ENCODE measurements at places on chromosomes 12 and 14.

- DNase-seq: no peak
Observed at GRCh38 chr14:32564596-32564995, 235.5 kb downstream of the AKAP6 start.

- DNase-seq: peak; percentile 85
Observed at GRCh38 chr12:13222076-13222475, 25.6 kb downstream of the EMP1 start.

GRCh38 chr12:106072751-106073150, 66.0 kb downstream of the NUAK1 start:
- peak; percentile 70 for DNase-seq

- DNase-seq: no peak
Observed at GRCh38 chr14:41606282-41606531, 469 bp upstream of the LRFN5 start.

DNA sequence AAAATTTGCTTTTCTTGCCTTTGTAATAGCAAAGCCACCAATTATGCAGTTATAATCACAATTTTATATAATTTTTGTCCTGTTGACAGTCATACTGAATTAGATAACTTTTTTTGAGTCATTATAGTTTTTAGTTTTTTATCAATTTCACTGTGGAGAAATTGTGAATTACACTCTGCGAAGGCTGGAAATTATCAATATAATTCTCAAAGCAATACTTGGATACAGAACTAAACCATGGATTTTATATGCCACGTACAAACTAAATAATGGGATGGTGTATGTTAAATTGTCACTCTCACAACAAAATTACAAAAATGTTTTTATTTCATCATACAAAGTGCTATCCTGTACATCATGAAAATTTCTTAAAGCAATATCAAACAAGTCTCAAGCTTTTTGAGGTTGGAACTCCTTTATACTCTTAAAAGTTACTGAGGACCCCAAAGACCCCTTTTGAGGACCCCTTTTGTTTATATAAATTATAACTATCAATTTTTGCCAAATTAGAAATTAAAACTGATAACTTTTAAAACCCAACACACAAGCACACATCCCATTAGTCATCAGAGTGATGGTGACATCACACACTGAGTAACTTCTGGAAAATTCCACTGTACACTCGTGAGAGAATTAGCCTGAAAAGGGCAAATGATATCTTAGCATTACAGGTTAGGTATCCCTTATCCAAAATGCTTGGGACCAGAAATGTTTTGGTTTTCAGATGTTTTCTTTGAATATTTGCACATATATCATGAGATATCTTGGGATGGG, 19.8 kb upstream of the AQP2 start:
- no peak for DNase-seq

DNA sequence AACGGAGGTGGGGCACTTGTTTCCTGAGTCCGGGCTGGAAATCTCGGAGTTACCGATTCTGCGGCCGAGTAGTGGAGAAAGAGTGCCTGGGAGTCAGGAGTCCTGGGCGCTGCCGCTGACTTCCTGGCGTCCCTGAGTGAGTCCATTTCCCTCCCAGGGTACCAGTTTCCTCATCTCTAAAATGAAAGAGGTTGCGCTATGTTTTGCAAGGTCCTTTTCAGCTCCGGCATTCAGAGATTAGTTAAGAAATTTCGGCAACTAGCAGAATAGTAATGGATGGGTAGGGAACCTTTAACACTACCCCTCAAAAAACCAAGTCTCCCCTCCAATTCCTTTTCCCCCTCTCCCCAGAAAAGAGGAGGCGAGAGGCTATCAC, 724 bp downstream of the BLOC1S1 start:
- DNase-seq: no peak

DNA sequence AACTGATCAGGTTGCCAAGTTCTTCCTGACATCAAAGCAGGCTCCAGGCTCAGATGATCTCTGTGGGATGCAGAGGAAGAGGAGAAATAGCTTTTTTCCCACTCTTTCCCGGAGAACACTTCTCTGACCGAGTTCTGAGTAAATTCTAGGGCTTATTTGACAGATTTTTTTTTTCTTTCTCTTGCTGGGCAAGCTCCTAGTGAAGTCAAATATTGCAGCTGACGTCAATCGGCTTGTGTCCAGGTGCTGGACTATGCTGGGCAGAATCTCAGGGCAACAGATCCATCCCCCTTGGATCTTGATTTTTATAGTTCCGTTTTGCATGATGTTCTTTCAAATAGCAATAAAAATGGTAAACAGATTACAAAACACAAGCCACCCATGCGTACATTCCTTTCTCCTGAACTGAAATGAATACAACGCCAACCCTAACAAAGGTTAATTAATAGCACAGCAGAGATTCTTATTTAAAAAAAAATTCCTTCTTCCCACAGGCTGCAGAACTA, 182.2 kb downstream of the NOVA1 start:
- peak; percentile 91 for DNase-seq

DNA sequence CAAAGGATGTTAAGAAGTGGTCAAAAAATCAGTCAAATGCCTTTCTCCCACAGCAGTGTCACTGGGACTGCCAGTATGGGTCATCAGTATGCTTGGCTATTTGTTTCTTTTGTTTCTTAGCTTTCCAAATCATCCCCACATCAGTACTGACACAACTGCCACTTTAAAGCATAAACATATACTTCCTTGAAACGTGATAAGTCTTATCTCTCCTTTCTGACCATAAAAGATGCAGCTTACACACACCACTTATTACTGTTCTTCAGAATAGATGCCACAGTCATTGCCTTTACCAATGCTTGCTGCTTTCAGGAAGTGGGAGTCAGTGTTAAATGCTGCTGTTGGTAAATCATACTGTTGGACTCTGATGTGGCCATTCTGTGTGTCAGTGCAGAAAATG, 18.6 kb upstream of the GARIN2 start:
- DNase-seq: no peak

DNA sequence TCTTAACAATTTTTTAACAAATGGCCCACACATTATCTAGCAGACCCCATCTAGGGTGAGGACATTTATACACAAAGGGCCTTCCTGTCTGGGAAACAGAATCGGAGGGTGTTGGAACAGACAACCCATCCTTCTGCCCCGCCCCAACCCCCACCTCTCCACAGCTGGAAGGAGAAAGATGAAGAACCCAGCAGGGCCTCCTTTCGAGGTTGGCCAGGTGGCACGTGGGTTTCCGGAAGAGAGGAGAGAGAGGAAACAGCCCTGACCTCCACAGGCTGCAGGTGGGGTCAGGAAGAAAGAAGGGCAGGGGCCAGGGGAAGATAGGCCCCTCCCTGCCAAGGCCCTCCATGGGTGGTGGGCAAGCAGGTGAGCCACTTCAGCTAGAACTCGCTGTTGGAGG, 57.2 kb downstream of the LRRC74A start:
- DNase-seq: no peak

GRCh38 chr12:12230275-12230674, 36.6 kb downstream of the LRP6 start:
- no peak for DNase-seq

GRCh38 chr12:67091204-67091603, 178.0 kb upstream of the CAND1 start:
- no peak for DNase-seq

DNA sequence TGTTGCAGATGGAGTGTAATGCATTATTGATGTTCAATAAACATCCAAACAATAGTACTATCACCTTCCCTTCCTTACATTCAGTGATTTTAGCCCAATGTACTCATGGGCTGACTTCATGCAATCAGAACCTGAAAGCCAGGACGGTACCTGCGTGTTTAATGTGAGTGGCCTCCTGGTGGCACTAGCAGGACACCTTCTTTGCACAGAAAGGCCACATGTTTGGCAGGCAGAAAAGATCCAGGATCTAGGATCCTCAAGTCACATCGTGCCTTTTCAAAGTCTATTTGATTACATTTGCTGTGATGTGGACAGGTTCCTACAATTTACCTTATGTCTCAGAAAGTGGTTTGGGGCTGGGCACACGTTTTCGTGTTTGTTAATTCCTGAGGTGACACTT, 82.9 kb downstream of the NEDD1 start:
- no peak for DNase-seq

DNA sequence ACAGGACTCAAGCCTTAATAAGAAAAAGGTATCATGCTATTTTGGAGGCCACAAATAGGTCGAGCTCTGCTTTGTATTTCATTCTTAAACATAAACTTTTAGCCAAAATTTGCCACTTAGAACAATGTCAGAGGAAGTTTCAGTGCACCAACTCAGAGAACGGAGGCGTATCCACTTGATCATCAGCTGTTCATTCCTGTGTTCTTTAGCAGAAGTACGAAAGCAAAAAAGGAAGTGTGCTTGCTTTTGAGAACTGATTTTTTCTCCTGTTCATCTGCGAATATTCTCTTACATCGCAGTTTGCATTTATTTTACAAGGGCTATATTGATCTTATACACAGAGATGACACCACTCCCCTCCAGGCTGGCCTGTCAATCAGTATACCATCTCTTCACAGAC, 188.6 kb upstream of the SOX5 start:
- no peak for DNase-seq

GRCh38 chr12:65875640-65876071, 51.4 kb downstream of the HMGA2 start:
- DNase-seq: no peak

DNA sequence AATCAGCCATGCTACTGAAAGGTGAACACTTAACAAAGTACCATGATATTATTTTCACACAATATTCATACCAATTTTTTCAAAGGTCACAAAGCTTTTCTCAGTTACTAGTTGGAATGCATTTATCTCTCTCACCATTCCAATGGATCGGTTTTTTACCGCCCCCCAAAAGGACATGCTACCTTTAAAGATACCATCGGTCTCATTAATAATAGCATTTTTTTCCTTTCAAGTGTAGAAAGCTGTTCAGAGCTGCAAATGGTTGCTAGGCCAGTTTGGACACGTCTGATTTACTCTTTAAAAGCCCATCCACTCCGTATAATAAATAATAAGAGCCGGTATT, 34.9 kb upstream of the STON2 start:
- no peak for DNase-seq

DNA sequence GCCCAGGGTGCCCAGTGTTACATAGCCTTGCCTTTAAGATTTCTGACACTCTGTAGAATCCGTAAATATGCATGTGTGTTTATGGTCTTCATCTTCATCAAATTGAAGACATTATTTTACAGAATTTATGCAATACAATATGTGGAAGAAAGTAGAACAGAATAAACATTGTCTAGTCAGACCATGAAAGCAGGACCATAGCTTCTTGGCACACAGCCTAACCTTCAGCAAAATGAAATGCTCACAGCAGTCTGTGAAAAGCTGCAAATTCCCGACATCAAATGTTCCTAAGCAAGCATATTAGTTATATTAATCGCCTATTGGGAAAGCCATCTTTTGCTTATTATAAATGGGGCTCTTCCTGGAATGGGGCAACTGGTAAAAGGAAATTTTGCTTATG, 111.3 kb upstream of the GARIN2 start:
- DNase-seq: no peak

GRCh38 chr14:92556255-92556741, 42.7 kb downstream of the RIN3 start:
- DNase-seq: no peak

GRCh38 chr12:1848745-1849144, 28.4 kb downstream of the LRTM2 start:
- no peak for DNase-seq

DNA sequence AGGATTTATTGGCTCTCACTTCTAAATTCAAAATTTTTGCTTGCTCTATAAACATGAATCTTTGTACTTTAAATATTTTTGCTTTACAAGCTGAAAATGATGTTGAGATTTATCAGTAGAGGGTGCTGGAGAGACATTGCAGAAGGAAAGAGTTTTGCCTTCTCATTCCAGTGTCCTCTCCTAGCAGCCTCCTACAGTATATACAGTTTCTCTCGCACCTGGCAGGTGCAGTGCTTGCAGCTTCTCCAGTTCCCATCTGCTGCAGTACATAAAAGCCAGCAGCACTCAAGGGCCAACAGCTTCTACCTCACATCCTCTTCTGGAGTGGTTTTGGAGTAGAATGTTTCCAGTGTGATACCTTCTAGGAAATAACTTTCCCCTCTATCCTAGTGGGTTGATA, 601.8 kb upstream of the ATXN7L3B start:
- DNase-seq: no peak

- DNase-seq: no peak
Observed at GRCh38 chr12:23458640-23459039, 490.8 kb downstream of the SOX5 start.

GRCh38 chr14:80316441-80316840, 105.1 kb upstream of the DIO2 start:
- no peak for DNase-seq

GRCh38 chr12:48686037-48686595, 4.1 kb upstream of the KANSL2 start:
- DNase-seq: no peak

- DNase-seq: no peak
Observed at GRCh38 chr14:89534902-89535685, 118.1 kb upstream of the FOXN3 start.

DNA sequence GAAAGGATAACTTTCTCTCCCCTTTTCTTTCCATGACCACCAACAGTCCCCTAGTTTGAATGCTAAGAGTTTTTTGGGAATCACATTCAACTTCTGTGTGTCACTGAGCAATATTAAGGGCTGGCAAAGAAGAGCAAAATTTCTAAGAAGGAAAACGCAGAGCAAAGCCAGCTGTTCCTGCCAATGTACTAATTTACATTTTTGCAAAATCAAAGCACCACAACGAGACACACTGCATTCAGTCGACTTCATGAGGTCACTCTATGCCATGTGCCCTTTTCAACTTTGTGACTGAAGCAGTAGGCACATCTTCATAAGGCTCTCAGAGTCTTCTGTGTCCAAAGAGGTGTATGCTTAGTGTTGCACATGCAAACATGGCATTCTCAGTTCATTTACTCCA, 66.4 kb downstream of the PTPRR start:
- no peak for DNase-seq

DNA sequence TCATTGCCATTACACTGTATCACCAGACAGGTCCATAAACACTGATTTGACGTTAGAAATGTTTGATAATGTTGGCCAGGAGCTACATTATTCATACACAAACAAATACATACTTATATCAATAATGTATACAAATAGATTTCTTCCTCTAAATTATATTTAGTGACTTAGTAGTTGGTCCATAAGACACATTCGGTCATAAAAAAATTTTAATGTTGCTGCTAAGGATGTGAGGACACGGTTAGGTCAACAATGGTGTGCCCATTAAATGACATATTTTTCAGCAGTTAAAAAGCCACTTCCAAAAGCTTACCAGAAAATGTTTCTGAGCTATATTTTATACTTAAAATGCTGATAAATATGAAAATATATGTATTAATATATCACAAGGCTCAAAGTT, 1148.7 kb upstream of the TMEM132C start:
- DNase-seq: no peak

DNA sequence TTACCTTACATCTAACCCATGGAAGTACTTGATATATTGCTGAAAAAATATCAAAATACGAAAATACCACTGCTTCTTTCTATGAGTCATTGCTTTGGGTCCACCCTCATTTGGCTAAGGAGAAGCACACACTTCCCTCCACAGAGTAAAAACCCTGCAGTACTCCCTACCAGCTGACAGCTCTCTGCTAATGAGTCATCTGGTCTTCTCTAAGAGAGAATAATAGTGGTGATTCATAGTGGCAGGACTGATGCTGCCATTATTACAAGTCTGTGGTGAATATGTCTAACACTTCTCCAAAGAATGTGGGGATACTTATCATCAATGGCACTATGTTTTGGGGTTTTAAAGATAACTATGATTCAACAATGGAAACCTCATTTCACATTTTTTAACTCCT, 90.7 kb downstream of the PPFIA2 start:
- no peak for DNase-seq
